ENCODE measurements at places on chromosomes 16 and 17.

- DNase-seq, result no peak
Measured at GRCh38 chr16:85234310-85235204, 122.3 kb upstream of the CIBAR2 start.

- DNase-seq, result no peak
Measured at GRCh38 chr17:57562184-57562698, 182.9 kb downstream of the CCDC182 start.

- DNase-seq, result no peak
Measured at GRCh38 chr16:28886945-28887344, 8.7 kb downstream of the ATP2A1 start.

- DNase-seq, result no peak
Measured at GRCh38 chr17:73198201-73198929, 5.5 kb downstream of the COG1 start.

- no peak for DNase-seq
Measured at GRCh38 chr16:4489030-4489429, 12.8 kb downstream of the HMOX2 start.

DNA sequence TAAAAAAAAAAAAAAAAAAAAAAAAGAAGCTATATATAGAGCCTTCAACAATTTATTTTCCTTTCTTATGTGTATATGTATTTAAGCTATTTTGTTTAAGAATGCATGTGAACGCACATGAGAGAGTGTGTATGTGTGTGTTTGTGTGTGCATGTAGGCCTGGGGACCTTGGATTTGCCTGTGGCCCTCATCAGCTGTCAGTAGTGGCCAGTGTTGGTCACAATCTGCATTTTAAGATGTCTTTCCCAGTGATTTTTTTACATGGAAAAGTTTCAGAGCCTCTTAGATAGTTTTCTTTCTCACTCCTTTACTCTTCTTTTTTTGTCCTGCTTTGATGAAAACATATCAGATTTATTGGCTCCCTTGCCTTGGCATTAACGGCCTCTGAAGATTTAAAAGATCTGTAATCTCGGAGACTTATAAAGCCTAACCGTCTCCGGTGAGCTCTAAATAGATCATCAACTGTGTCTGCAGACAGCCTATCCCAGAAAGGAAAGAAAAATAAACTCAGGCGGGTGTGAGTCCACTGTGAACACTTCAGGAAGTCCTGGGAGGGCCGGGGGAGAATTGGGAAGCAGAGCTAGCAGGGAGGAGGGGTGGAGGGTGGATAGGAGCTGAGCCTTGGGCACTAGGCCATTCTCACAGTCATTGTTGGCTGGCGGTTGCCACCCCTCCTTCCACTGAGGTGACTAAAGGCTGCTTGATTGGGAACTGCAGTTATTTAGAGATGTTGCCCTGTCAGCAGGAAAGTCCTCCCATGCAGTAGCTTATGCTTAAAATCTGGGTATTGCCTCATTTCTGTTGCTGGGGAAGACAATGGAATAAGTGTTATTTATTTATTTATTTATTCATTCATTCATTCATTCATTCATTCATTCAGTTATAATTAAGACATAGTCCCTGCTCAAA lies 86.8 kb downstream of the WWP2 start:
- DNase-seq, result no peak

DNA sequence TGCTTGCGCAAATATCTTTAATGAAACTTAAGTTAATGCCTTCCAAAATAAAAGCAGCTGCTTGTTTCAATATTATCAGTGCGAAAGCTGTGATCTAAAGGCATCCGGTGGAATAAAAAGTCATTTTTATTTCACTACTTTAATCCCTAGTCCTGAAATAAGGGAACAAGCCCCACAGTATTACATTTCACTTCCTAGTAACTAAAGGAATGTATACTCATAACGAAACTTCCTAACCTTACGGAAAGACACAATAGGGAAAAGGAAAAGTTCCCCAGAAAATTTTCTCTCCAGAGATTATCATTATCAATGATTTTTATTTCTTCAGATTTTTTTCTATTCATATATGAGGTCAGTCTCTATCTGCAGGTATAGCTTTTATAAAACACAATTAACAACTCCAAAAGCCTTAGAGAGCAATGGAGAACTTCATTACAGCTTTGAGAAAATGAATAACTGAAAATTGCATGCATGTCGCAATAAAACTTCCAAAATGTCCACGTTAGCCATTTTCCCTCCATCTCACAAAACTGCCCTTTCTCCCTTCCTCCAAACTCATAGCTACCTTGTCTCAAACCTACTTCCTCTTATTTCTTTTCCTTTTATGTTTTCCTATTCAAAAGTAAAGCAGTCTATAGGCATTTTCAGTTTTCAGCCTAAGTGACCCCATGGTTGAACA lies 154.3 kb upstream of the MED13 start:
- no peak for DNase-seq

DNA sequence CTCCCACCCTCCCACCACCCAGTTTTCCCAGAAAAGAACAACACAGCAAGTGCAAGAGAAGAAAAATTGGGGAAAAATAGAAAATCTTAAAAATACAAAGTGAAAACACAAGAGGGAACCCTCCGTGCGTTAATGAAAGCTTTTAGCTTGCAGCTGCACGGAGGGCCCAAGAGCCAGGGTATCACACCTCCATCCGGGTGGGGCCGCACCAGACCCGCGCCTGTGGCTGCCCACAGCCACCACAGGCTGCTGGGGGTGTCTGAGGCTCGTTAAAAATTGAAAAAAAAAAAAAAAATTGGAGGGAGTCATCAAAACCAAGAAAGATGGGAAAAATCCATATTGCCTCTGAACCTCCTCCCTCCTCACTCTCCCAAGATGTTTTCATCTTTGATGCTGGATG lies 18.6 kb downstream of the ENGASE start:
- DNase-seq, result no peak

GRCh38 chr16:3643095-3643730 lies 11.3 kb upstream of the DNASE1 start:
- DNase-seq, result no peak

DNA sequence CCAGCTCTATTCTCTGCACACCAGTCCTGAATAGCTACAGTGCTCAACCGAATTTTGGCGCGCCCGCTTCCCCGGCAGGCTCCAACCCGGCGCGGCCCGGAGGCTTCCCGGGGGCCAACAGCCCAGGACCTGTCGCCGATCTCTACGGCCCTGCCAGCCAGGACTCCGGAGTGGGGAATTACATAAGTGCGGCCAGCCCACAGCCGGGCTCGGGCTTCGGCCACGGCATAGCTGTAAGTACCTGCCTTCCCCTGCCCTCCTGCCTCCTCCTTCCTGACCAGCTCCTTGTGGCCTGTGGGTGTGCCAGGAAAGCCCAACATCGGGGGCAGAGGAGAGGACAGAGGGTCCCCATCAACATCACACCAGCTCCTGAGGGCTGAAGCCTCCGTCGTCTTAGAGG lies 70.2 kb downstream of the CCDC182 start:
- DNase-seq, result no peak

GRCh38 chr17:27559506-27560481 lies 71.2 kb upstream of the LGALS9 start:
- no peak for DNase-seq

GRCh38 chr17:16908273-16908672 lies 63.6 kb downstream of the TNFRSF13B start:
- no peak for DNase-seq

- no peak for DNase-seq
Measured at GRCh38 chr16:53966821-53967571, 263.0 kb downstream of the FTO start.

DNA sequence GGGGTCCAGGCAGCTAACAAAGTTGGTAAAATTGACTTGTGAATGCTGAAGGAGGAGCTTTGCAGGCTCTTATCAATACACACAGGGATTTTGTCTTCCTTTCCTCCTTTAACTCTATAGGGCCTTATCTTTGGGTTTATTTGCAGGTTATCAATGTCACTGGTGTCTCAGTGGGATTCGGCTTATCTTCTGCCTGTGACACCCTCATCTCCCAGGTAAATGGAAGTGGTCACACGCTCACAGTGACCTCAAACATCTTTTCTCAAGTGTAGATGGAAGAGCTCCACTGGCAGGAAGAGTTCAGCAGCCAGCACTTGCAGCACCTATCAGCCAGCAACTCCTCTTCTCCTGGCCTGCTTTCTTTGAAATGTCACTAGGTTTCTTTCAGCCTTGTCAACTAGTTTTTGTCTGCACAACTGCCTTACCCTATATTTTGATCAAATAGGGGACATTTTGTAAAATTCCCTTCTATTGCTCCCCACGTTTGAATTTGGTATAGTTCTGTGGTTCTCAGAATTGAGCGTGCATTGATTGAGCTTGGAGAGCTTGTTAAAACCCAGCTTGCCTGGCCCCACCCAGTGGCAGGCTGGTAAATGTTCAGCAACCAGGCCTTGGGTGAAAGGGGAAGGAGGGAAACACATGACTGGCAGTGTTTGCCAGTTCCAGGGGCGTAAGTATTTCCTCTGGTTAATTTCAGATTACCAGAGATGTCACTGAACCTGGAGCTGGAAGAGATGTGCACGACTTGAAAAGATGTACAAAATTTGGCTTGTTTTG lies 12.8 kb downstream of the SLC47A1 start:
- DNase-seq, result no peak

GRCh38 chr16:67529582-67530012 lies 968 bp downstream of the RIPOR1 start:
- no peak for DNase-seq

DNA sequence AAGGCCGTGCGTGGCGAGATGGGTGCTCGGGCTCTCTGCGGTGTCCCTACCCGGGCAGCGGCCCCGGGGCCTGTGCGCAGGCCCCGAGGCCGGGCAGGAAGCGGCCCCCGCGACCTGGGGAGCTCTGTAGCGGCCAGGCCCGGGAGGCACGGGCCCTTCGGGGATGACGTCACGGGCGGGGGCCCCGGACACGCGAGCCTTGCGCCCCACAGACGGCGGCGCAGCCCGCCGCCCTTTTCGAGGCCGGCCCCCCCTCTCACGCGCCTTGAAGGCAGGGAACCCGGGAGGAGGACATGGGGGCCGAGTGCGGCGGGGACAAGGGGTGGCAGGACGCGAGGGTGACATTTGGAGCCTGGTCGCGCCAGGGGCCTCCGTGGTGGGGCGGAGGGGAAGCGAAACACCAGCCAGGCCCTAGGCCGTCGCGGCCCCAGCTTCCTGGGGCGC lies 1.1 kb downstream of the RAI1 start:
- no peak for DNase-seq

- no peak for DNase-seq
Measured at GRCh38 chr17:75115555-75115954, 5.8 kb downstream of the ARMC7 start.

DNA sequence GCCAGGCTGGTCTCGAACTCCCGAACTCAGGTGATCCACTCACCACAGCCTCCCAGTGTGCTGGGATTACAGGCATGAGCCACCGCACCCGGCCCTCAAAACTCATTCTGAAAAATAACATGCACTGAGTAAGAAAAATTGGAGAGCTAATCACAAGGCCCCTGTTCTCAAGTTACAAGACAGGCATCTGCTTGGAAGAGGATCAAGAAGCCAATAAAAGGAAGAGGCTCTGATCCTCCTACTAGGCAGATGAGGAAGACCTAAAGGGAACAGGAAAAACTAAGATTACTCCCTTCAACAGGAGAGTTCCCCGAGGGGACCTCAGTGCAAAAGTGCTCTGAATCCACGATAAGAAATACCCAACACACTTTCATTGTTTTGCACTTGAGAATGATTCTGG lies 18.4 kb downstream of the BLMH start:
- no peak for DNase-seq

DNA sequence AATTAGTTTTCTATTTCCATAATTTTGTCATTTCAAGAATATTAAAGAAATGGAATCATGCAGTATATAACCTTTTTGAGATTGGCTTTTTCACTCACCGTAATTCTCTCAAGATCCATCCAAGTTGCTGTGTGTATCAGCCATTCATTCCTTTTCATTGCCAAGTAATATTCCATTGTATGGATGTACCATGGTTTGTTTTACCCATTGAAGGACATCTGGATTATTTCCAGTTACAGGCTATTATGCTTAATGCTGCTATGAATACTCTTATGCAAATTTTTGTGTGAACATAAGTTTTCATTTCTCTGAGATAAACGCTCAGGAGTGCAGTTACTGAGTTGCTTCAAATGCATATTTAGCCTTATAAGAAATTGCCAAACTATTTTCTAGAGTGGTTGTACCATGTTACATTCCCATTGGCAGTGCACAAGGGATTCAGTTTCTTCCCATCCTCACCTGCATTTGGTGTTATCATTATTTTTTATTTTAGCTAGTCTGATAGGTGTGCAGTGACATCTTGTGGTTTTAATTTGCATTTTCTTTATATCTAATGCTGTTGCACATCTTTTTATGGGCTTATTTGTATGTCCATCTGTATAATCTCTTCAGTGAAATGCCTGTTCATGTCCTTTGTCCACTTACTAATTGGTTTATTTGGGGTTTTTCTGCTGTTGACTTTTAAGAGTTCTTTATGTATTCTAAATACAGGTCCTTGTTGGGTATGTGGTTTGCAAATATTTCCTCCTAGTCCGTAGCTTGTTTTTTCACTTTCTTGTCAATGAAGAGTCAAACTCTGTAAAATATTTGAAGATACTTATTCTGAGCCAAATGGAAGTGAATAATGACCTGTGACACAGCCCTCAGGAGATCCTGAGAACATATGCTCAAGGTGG lies 32.7 kb downstream of the BMERB1 start:
- no peak for DNase-seq

- no peak for DNase-seq
Measured at GRCh38 chr17:27560668-27561067, 70.3 kb upstream of the LGALS9 start.

- DNase-seq, result no peak
Measured at GRCh38 chr17:1736348-1737281, 6.1 kb upstream of the SERPINF2 start.

GRCh38 chr17:74307984-74308773 lies 17.8 kb upstream of the KIF19 start:
- no peak for DNase-seq

GRCh38 chr16:78892951-78893733 lies 707.4 kb downstream of the MAF start:
- DNase-seq, result no peak
